Dermis microvascular lymphatic vessel endothelial cell (primary cell): ENCODE measurements at places on chromosomes 2 and 18. TPM values are rescaled to one million over a fixed set of nuclear protein-coding genes. Genes with fewer than 3 reads are reported as not detected.

GRCh38 chr2:133453032-133453431, 115.2 kb downstream of the NCKAP5 start:
- no peak for DNase-seq

Gene ITGA4
- total RNA-seq, result 0.25 and 0.90 TPM in 2 replicates

- no peak for DNase-seq
Measured at GRCh38 chr2:42947809-42948600, 155.6 kb upstream of the HAAO start.

- no peak for DNase-seq
Measured at GRCh38 chr2:29295845-29296244, 180.6 kb downstream of the CLIP4 start.

DNA sequence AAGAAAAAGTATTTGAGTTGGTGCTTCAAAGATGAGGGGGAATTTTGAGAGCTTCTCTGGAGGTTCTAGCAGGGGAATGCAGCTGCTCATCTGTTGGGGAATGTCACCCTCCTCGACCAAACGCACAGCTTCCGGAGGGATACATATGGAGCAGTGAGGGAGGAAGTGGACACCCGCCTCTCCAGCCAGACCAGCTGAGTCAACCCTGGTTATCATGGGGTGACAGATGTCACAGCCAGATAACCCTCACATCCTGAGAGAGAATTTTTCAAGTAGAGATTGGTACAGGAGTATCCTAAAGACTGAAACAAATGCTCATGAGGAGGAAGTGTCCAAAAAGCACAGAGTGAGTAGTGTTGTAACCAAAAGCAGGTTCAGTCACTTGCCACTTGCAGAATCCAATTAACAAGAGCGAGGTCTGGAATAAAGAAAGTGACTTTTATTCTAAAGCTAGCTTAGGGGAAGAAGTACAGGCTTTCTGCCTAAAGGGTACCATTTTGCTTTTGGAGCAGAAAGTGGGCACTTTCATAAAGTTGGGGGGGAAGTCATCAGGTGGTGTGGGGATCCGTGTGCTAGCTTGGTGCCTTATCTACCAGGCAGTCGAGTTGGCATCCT, 395.2 kb downstream of the RAD51AP2 start:
- DNase-seq, result peak; percentile 10

Gene DES
- not detected in 2 replicates for total RNA-seq
